Stimulated activated CD4-positive, alpha-beta T cell treated with anti-CD3 and anti-CD28 coated beads, Interleukin-1b, Interleukin-23, amount 100 ng/mL, for 24 hours (primary cell): ENCODE measurements at places on chromosomes 5 and 9.

DNA sequence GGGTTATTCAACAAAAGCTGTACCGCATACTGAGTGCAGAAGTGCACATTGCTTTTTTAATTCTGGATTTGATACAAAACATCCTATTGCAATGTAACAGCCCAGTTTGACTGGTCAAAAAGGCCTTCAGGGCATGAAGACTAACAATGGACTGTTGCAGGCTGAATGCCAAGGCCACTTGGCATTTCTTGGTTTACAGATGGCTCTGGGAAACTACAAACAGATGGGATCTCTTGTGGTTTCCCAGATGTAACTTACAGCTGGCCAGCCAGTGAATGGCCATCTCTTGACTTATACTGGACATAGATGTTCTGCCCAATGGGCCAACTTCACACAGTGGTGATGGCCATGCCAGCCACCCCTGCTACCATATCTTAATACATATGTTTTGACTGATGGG, 36.8 kb downstream of the UGT3A2 start:
- no peak for DNase-seq

DNA sequence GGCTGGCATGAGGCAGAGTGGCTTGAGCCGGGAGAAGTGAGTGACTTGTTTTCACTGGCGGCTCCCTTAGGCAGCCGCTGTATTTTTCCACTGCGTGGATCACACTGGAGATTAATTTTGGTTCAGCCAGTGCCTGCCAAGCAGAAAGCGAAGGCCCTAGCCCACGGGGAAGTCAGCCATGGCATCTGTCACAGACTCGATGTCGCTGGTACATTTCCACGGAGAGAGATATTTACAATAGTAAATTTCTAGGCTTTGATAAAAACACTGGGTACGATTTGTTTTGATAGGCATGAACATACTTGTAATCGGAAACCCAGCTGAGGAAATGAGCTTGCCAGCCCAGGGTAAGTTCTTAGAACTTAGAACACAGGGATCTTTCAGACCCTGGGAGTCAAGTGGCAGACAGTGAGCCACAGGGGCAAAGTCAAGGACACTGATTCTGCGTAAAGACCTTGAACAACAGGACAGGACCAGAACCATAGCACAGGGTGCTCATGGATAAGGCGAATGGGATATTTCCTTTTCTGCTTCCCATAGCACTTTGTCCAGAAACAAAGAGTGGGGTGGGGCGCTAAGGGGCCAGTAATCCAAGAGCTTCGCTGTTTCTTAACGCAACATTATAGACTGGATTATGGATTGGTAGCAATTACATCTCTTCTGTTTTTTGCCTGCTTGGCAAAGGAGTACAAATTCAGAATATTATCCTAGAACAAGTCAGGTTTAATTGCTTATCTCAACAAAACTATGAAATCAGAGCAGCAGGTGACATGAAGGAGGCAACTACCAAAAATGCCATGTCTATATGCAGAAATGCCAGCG, 4.5 kb downstream of the DUSP1 start:
- DNase-seq = no peak

DNA sequence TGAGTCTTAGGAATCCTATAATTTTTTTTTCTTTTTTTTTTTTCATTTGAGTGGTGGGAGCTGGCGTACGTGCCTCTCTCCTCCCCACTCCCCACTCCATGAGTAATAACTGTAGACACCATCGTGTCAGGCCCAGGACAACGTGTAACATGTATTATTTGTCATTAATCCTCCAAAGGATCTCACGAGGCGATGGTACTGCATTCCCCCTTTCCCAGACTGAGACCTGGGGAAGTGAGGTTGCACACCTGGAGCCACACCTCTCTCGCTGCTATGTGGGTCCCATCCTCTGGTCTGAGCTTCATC, 6.1 kb upstream of the IER5L start:
- DNase-seq = no peak

GRCh38 chr5:131109540-131110255, 55.4 kb downstream of the HINT1 start:
- DNase-seq = no peak

GRCh38 chr5:90865180-90865579, 306.6 kb downstream of the ADGRV1 start:
- DNase-seq = no peak

DNA sequence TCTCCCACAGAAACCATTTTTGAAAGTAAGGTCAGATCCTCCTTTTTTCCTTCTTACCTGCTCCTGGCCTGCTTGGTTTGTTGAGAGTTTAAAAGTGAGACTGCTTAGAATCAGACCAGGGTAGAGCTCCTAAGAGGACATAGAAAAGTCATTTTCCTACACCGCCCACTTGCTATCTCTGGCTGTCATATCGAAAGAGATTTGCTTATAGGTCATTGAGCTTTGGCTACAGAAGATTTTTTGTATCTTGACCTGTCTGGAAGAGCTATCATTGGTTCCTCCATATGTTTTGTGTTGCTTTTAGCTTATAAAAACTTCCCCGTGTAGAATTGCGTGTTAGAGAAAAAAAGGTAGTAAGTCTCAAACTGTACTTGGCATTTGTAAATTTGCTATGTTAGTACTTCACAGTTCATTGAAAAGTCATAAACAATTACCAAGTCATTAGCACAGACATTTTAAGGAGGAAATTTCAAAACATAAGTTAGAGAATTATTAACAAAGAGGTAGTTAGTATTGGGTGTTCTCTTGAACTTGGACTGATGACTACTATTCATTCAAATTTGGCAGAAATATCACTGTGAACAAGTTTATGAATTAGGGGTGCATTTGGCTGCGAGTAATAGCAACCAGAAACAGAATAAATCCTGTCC, 96.6 kb downstream of the MAN2A1 start:
- DNase-seq = no peak

DNA sequence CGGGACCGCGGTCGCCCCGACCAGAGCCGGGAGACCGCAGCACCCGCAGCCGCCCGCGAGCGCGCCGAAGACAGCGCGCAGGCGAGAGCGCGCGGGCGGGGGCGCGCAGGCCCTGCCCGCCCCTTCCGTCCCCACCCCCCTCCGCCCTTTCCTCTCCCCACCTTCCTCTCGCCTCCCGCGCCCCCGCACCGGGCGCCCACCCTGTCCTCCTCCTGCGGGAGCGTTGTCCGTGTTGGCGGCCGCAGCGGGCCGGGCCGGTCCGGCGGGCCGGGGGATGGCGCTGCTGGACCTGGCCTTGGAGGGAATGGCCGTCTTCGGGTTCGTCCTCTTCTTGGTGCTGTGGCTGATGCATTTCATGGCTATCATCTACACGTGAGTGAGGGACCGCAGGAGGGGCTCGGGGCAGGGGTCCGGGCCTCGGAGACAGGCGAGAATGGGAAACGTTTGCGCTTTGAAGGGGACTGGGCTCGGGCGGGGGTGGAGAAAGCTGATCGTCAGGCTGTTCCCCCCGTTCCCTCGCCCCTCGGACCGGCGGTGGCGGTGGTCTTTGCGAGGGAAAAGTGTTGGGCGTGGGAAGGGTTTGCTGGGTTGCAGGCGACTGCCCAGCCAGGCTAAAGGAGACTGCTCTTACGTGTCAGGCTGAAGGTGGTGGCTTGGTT, 457 bp downstream of the UGCG start:
- peak; percentile 28 for DNase-seq

- DNase-seq = no peak
Observed at GRCh38 chr5:132235340-132235739, 7.7 kb upstream of the P4HA2 start.

- no peak for DNase-seq
Observed at GRCh38 chr9:75471549-75472114, 383.3 kb downstream of the OSTF1 start.

DNA sequence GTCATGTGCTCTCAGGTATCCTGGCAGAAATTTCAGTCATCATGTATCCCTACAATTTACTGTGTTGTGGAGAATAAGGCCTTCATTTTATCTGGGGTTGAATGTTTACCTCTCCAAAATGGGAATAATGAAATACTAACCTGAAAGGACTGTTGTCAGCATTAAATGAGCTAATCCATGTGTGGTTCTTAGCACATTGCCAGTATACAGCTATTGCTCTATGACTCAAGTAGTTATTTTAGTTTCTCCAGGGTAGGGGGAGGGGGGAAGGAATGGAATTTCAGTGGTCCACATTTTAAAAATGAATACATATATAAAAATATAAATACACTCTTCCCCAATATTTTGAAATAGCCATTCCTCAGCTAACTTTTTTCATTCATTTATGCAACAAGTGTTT, 3.5 kb downstream of the PAM start:
- no peak for DNase-seq

GRCh38 chr5:95818181-95819147, 4.1 kb downstream of the GLRX start:
- no peak for DNase-seq

DNA sequence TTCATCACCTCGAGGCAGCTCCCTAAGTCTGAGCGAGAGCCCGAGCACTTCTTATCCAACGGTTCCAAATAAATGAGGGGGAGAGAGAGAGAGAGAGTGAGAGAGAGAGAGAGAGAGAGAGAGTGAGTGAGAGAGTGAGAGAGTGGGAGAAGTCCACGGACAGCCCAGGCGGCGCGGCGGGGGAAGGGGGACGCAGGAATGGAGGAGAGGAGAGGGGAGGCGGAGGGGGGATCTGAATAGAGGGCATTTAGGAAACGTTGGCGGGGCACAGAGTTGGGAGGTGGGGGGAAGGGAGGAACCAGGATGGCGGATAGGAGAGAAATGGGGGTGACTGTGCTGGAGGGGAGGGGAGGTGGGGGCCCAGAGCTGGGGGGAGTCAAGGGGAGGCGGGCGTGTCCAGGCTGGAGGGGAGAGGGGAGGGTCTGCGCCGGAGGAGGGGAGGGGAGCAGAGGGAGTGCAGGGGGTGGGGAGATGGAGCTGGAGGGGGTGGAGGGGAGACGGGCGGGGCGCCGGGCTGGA, 398 bp upstream of the BASP1 start:
- DNase-seq = no peak

- no peak for DNase-seq
Observed at GRCh38 chr5:146321571-146321970, 17.1 kb upstream of the POU4F3 start.

- DNase-seq = no peak
Observed at GRCh38 chr9:37486616-37487548, 1.1 kb downstream of the POLR1E start.

GRCh38 chr5:151092762-151093161, 11.9 kb upstream of the TNIP1 start:
- DNase-seq = no peak

- DNase-seq = no peak
Observed at GRCh38 chr9:92534674-92535073, 1.1 kb downstream of the ECM2 start.

DNA sequence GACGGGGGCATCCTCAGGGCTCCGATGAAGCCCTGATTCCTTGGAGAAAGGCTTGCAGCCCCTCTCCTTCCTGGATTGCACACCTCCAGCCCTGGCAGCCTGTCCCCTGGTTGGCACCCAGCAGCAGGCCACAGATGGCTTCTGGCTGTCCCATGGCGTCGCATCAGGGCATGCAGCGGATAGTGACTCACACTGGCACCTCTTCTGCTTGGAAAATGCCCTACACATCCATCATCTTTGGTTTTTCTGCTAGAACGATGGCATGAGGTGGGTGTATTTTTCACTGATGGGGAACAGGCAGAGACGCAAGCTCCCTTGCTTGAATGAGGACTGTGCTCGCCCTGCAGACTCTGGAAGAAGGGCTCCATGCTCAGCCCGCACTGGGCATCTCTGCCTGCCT, 23.2 kb upstream of the IER5L start:
- no peak for DNase-seq

DNA sequence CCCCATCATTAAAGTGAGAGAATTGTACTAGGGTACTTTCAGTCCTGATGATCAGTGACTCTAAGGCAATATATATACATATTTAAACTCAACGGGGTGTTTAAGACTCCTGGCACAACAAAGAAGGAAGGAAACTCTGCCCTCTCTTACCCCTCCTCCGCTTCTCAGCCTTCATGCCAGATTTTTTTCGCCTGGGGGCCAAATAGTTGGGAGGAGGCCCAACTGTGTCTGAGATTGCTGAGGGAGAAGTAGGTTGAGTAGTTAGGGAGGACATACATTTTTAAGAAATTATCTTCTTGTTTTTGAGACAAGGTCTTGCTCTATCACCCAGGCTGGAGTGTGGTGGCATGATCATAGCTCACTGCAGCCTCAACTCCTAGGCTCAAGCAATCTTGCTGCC, 127.7 kb upstream of the SHB start:
- DNase-seq = no peak

DNA sequence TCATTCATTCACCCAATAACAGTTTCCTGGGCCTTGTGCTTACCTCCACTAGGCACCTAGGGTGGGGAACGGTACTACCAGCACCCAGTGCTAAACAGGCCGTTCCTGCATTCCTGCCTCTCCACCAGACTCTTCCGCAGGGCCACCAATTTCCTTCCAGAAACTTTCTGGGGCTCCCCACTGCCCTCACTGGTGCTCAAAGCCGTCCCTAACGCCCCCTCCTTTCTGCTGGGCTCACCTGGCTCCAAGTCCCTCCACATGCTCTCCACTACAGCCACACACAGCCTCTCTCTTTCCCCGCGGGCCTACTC, 1.4 kb downstream of the PHF19 start:
- DNase-seq = no peak

DNA sequence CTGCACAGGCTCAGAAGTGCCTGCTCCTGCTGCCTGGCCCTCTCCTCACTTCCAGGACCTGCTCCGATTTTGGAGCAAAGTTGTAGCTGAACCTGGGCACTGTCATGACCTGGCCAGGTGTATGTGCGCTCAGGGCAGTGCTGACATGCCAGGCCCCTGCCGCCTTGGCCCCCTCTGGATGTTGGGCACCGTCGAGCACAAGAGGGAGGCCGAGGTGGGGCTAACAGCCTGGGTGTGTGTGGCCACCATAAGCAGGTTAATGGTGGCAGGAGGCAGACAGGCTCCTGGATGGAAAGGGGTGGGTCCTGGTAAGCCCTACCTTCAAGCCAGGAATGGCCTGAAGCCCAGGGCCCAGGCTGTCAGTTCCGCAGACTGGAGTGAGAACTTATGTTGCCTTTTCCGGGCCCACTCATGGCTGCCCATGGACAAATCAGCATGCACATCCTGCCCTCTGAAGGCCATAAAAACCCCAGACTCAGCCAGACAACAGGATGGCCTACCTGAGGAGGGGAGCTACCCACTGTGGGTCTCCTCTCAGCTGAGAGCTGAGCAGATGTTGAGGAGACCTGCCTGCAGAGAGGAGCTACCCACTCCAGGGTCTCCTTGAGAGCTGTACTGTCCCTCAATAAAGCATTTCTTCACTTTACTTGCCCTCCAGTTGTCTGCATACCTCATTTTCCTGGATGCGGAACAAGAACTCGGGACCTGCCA, 66.2 kb downstream of the NACC2 start:
- DNase-seq = no peak
